ENCODE measurements at places on chromosomes 4 and X.

DNA sequence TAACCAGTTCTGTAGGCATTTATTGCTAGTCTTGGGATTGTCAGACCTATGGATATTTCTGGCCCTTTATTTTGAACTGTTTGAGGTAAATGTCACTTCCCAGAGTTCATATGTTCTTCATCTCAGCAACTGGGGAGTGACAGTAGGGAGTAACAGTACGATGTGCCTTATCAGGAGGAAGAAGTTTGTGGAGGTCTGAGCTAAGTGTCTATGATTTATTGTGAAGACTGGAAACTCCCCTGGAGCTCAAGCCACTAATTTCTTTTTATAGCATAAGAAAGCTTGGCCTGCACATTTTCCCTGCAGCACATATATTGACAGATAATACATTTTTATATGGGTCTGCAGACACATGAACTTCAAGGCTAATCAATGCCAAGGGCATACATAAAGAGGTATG, 383.8 kb downstream of the GRXCR1 start:
- DNase-seq = no peak

DNA sequence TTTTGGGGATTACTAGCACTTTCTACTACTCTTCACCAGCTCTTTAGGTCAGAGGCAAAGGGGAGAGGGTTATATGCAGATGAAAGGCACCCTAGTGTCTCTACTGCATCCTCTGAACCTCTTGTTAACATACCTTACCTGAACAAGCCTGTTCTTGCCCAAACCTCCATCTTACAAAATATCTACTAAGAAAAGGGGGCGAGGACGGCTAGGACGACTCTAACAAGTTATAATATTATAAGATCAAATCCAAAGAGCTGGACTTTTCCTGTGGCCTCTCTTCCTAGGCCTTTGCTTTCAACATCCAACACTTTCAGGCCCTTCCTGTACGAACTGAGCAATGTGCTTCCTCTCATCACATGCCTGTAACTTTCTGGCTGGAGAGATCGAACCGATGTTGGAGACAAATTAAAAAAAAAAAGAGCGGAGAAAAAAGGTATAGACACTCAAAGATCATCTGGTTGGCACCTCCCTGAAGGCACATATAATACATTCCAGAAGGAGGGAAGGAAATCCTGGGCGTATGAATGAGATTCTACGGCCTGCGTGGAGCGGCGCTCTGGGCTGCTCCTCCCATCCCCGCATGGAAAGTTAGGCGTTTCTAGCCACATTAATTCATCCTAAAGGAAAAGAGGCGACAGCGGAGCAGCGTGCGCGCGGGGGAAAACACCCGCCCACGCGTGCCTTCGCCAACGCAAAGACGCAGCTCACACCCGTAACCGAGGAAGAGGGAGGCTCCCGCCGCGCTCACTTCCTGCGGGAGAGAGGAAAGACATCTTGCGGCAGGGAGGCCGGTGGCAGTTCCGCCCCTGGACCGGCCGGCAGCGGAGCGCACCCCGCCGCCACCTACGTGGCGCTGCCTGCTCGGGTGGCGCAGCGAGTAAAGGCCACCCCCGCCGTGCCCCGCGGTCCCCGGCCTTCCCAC, 808 bp downstream of the PRDM5 start:
- peak; percentile 35 for DNase-seq

DNA sequence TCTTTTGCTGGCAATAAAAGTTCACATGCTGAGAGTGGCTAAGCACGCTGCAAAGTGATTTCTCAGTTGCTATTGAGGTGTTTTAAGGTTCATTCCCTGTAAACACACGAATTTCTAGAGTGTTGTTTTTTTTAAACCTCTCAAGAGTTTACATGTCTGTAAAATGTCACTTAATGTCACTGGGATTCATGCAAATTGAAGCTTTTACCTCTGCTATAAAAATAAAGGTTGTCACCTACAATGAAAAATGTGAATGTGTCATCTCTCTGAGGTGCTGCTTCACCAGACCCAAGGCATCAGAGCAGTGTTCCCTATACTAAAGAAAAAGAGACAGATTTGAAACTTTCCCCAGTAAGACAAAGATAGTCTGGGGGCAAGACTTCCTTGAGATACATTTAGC, 127.0 kb downstream of the PPA2 start:
- no peak for DNase-seq

DNA sequence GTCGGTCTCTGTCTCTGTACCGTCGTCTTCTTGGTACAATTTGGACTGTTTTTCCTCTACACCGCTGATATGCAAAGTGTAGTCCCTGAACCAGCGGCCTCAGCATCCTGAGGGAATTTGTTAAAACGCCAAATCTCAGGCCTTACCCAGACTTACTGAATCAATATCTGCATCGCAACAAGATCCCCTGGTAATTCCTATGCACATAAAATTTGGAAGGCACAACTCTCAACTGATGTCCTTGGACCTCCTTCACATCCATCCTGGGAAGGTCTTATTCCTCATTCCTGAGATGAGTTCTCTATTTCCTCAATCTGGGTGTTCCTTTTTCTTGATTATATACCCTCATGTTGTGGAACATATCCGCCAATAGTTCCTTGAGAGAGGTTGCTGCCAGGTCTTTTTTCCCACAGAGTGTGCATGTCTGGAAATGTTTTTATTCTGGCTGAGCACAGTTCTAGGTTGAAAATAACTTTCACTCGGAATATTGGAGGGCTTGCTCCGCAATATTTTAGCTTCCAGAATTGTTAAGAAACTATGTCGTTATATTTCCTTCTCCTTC, 738 bp upstream of the HPF1 start:
- no peak for DNase-seq

- peak; percentile 26 for DNase-seq
Measured at GRCh38 chr4:66688674-66689073, 856.6 kb downstream of the CENPC start.

DNA sequence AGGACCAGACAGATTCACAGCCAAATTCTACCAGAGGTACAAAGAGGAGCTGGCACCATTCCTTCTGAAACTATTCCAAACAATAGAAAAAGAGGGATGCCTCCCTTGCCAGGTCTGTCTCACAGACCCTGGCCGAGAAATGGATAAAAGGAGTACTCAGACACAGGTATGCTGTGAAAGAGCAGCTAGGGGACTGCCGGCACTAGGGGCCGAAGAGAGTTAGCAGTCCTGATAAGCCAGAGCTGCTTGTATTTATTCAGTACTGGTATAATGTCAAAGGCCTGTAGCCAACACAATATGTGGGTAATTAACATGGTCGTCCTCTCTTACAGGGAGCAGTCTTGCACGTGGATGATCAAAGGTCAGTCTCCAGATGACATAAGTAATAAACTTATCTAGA, 1042.1 kb upstream of the LCORL start:
- DNase-seq = no peak

DNA sequence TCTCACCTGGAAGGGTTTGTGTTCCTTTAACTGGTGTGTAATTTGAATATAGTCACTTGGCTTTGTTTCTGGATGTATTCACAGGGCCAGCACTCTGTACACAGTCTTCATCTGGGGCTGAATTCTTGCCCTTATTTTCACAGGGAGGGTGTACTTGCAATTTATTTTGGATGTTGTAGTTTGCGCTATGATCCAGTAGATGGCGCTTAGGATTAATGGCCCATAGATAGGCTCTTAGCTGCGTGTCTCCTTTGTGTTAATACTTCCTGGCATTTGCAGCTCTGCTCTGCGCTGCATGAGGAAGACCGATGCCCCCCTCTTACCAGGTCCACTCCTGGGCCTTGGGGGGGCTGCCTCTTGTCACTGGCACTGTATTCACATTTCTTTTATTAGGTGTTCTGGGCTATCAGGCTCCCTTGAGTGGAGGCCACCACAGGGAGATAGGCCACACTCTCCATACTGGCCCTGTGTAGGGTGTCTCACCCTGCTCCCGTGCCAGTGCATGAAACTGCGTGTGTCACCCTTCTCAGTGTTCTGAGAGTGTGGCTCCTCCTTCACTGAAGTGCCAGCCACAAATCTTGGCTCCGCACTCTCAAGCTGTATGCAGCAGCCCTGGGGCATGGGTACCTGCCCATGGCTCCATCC, 562.2 kb downstream of the ZIC3 start:
- DNase-seq = peak; percentile 57

GRCh38 chr4:109699553-109700225, 3.6 kb downstream of the CASP6 start:
- no peak for DNase-seq

DNA sequence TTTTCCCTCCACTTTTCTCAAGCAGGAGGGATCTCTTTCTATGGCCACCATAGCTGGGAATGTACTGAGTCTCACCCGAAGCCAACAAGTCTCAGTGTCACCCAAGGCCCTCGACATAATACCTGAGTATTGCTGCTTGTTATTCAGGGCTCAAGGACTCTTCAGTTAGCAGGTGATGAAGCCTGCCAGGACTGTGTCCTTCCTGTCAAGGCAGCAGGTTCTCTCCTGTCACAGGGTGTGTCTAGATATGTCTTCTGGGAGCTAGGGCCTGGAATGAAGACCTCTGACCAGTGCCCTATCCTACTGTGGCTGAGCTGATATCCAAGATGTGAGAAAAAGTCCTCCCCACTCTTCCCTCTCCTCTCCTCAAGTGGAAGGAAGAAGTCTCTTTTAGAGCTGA, 391.0 kb upstream of the DIPK2B start:
- no peak for DNase-seq

DNA sequence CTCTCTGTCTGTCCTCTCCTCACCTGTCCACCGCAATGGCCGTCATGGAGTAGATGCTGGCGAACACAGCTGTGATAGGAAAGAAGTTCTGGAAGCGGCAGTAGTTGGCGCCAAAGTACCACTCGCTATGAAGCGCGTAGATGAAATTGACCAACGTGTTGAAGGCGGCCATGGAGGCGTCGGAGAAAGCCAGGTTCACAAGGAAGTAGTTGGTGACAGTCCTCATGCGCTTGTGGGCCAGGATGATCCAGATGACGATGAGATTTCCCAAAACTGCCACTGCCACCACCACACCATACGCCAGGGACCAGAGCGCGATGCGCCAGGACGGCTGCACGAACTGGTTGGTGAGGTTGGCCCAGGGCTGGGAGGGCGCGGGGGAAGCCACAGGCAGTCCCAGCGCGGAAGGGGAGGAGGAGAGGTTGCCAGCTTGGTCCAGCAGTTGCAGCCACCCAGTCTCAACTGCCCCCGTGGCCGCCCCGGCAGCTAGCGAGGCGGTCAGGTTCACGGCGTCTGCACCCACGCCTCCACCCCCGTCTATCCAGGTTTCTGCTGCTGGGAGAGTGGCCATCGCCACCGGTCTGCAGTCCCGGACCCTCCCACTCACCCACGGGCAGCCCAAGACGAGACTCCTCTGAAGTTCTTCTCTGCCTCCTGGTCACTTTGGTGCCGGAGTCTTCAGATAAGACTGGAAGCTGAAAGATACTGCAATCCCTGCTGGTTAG, 518 bp downstream of the TACR3 start:
- no peak for DNase-seq

- no peak for DNase-seq
Measured at GRCh38 chr4:60327651-60328050, 872.5 kb upstream of the ADGRL3 start.

- DNase-seq = peak; percentile 56
Measured at GRCh38 chr4:77433418-77433733, 172.2 kb upstream of the CXCL13 start.

- DNase-seq = no peak
Measured at GRCh38 chr4:150681063-150681462, 99.1 kb downstream of the MAB21L2 start.

GRCh38 chr4:97305351-97305750, 837.9 kb downstream of the STPG2 start:
- peak; percentile 50 for DNase-seq

GRCh38 chrX:64975491-64975890, 759 bp downstream of the ZC4H2 start:
- peak; percentile 4 for DNase-seq
